KBM-7 (cell line): ENCODE measurements at places on chromosomes 5 and 9.
A peak's percentile ranks its signal among the peaks of the same experiment; 100 is the strongest.

- no peak for DNase-seq
These were observed 131.9 kb downstream of the UGCG start for GRCh38 chr9:112028242-112029221.

GRCh38 chr9:4335631-4336030 lies 35.8 kb upstream of the GLIS3 start:
- no peak for DNase-seq

DNA sequence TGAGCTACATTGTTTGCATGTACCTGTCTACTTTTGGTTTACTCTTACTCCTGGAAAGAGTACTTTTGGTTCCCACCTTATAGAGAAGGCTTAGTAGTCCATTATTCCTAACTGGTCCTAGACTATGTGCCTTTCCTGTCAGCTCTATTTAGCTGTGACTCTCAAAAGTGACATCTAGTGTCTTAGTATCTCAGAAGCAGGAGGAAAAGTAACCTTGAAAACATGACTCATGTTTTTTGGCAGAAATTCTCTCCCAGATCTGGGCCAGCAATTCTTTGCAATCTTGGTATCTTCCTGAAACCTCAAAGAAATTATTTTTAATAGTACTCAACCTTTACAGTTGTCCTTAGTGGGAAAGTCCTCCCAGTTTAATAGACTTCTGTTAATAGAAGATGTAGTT lies 691.7 kb upstream of the SEMA6A start:
- no peak for DNase-seq

DNA sequence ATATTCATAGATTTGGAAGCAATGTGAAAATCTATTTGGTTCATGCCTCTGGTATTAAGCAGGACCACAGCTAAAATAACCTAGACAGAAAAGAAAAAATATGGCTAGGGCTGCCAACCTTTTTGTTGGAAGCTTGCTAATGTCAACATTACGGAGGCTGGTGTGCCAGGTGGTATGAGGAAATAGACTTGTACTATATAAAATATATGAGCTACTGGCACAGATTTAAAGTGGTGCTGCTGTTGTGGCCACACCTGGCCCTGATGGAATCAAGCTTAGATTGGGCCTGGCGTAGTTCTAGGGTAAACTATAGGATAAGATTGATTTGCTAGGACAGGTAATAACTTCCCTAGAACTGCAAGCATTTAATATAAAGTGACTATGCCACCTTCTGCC lies 10.6 kb upstream of the PARP8 start:
- no peak for DNase-seq

- no peak for DNase-seq
These were observed 273.9 kb downstream of the ELAVL2 start for GRCh38 chr9:23551929-23552707.

- no peak for DNase-seq
These were observed 472.5 kb downstream of the MTRR start for GRCh38 chr5:8341406-8341805.

GRCh38 chr9:132742821-132743311 lies 72.6 kb downstream of the GTF3C4 start:
- DNase-seq = no peak

DNA sequence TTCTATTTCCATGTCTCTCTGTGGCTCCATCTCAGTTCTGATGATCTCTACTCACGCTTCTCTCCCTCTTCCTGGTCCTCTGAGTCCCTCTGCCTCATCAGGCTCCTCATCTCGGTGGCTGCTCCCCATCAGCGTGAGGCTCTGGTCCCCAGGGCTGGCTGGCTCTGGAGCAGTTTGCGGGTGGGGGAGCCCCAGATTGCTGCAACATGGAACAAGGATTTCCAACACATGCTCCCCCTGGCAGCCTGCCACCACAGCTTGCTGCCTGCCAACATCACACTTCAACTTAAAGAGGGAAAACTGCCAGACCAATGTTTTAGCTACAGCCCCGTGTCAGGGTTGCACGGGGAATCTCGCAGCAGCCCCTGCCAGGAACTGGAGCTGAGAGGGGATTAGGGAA lies 77.2 kb upstream of the NEK6 start:
- DNase-seq = no peak

GRCh38 chr9:93316726-93317494 lies 133.0 kb downstream of the WNK2 start:
- DNase-seq = no peak

DNA sequence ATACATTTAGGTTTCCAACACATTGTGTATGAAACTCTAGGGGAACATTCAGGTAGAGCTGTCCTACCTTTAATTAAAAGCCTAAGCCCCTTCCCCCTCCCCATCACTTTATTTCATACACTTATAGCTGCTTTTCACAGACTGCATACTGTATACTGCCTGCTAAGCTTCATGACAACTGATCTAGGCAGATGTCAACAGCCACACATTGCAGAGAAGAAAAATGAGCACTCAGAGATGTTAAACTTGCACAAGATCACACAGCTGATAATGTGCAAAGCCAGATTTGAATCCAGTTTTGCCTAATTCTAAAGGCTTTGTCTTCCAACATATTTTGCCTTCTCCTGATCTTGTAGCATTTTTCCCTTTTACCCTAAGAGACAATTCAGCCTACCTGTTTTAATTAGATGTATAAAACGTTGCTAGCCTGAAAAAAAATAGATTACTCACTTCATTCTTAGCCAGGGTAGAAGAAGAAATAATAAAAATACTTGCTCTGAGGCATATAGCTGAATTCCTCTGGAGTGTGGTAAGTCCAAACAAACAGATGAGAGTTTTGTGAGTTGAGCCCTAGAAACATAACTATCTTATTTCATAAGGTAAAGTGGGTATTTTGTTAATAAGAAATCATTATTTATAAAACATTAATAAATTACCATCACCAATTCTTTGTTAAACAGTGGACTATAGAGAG lies 56.9 kb upstream of the CAST start:
- no peak for DNase-seq

GRCh38 chr9:98962181-98962560 lies 18.5 kb downstream of the COL15A1 start:
- no peak for DNase-seq

GRCh38 chr9:36759141-36759540 lies 186.4 kb downstream of the MELK start:
- DNase-seq = no peak

- no peak for DNase-seq
These were observed 572.5 kb upstream of the RGMB start for GRCh38 chr5:98200726-98201541.

- DNase-seq = peak; percentile 19
These were observed 98.4 kb downstream of the FGF1 start for GRCh38 chr5:142587354-142587965.

GRCh38 chr5:179229331-179229831 lies 115.9 kb downstream of the ADAMTS2 start:
- no peak for DNase-seq

DNA sequence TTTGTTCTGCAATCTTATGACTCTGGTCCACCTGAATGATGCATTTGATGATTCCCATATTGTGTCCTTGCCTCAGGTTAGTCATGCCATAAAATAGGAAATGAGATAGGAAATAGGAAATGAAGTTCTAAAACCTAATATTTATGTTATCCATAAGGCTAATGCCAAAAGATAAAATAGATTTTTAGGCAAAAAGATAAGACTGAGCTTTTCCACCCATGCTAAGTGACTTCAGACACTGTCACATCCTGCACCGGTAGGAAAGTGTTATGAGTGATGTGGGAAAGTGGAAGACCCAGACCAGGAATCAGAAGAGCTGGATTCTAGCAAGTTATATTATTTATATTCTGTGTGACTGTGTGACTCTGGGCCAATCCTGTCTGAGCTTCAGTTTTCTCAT lies 600.8 kb upstream of the DMAC1 start:
- no peak for DNase-seq
